BE2C (cell line): ENCODE measurements at places on chromosomes 6 and 20.

DNA sequence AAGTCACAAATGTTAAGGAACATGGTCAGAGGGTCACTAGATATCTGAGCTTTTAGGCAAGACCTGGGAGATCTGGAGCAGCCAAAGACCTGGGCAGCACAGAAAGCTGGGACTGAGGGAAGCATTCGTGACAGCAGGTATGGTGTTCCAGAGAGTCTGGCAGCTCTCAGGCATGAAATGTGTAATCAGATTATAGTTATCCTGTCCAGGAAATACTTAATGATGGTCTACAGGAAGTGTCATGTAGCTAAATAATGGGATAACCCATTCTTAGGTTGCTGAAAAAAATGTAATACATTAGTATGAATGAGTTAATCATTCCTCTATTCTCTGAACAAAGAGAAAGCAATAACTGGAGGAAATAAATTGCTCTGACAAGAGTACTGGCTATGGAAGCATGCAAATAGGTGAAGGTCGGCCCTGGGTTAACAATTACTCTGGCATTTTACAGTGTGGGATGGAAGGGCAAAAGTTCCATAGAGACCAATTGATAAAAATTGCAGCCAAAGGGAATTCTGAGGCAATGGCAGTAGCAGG, 740.5 kb downstream of the CBLN4 start:
- peak; percentile 13 for DNase-seq

DNA sequence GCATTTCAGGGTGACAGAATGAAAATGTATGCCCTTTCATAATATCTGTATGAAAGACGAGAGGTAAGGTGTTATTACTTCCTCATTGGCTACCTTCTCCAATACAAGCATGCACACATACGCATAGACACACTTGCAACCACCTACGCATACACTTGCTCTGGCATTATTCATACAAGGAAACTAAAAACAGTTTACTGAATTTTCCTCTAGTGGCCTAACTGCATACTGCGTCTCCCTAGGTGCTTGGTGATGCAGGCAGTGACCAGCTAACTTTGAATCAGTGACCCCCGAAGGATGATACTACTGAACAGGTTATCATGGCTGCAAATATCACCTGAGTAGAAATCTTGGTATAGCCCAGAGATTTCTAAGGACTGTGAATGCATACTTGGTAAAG, 593.1 kb downstream of the PKHD1 start:
- DNase-seq = no peak

DNA sequence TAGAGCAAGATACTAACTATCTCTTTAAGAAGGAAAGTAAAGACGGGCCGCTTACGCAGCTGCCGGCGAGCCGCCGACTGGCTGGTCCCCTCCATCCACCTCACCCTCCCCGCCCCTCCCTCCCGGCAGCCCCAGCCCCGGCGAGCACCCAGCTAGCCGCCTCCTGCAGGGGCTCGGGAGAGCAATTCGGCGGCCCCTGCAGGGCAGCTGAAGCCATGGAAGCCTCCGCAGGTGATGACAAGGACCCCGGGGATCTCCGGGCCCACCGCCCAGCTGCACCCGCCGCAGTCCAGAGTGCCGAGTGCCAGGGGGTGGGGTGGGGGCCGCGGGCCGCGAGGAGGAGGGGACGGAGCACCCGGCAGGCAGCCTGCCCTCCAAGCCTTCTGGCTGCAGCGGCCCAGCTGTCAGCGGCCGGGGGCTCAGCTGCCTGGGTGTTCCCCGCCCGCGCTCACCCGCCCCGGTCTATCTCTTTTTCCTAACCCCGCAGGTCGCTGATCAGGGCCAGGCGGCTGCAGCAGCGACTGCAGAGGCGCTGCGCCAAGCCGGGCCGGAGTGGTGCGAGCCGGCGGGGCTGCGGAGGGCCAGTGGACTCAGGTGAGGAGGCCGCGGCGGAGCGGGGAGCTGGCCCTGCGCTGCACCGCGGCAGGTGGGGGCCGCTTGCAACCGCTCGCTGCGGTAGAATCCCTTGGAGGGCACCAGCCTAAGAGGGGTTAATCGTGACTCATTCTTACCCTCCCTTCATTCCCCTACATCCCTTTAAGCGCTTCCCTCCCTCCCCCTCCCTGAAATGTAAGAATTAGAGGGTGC, at the start of gene SNPH:
Gene SNPH, plus strand, starts transcription at position 128 of the 807 bp plus-strand sequence. CDS start 29,946 bp downstream, outside the sequence.
- peak; percentile 25 for DNase-seq

GRCh38 chr6:163170294-163170883, 244.1 kb upstream of the QKI start:
- DNase-seq = peak; percentile 38

DNA sequence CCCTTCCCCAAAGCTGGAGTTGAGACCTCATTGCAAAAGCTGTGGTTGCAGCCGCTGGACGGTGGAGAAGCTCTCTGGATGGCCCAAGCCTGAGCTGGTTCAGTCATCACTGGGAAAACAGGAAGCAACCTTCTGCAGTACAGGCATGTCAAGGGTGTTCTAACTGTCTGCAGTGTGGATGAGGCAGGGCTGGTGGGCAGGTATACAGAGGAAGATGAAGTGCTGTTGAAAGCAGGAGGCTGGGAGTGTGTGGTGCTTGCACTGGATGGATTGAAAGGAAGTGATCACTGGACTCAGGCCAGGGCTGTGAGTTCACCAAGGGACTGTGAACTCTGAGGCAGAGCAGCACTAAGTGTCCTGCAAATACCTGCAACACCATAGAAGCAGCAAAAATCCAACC, 89.0 kb upstream of the NOX3 start:
- DNase-seq = no peak

DNA sequence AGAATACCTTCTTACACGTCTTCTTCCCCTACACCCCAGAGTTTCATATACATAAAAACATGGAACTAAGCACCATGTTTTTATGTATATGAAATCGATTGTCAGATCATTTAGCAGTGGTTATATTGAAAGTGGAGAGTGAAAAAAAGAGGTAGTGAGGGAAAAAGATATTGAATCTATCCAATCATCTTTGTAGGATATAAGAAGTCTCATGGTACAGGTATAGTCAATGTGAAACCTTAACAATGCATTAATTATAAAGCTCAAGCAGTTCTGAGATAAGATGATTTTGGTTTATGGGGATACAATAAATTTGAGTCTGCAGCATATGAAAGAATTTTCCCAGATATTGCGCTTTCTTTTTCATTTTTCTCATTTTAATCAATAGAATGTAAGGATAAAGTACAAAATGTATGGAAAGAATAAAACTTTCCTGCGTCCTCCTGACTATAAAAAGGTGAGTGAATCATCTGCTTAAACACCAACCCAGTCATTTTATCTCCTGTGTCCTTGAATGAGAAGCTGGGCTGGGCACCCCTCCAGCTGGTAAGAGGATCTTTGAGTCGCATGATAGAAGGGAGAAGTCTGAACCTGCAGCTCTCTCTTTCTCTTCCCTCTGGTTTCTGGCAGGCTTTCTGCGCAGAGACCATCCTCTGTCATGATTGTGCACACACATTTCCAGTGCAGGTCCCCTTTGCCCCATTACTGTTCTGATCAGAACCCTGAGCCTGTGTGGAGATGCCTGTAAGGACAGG, 28.1 kb upstream of the AKIRIN2 start:
- DNase-seq = no peak

DNA sequence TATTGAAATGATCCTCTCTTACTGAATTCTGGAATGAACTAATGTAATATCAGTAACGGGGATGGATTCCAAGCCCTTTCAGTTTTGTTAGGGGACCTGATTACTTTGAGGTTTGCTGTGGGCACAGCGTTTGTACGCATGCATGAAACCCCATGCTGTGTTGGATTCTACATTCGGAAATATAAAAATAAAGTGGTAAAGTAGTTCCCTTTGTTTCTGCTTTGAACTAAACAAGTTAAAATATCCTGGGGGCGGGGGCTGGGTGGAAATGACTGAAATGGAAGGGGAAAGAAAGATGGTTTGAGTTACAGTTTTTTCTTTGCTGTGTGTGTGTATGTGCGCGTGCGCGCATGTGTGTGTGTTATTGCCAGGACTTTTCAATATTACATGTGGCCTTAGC, 196.5 kb upstream of the OPRM1 start:
- DNase-seq = no peak

DNA sequence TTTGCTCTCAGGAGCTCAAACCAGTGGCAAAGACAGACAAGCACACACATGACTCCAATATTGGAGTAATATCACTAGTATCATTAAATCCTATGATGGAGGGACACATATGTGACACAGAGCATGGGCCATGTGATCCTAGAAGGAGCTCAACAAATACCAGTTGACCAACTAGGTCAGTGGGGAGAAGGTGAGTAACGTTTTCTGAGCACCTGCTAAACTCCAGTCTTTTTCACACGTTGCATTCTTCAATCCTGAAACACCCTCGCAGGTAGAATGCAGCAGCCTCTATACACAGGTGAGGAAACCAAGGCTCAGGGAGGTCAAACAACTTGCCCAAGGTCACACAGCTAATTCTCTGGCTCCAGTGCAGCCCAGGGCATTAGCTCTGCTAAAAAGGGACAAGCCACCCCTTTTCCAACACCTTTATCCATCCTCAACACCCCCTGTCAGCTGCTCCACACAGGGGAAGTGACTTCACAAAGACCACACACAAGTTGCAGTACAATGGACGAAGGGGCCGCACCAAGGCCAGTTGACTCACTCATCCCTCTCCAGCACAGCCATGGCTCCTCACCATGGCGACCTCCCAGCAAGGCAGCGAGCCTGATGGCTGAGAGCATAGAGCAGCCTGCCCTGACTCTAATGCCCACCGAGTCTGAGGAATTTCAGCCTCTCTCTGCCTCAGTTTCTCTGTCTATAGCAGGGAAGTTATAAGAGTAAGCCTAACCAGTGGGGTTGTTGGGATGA, 4.4 kb downstream of the CAPN11 start:
- DNase-seq = no peak

GRCh38 chr20:31684153-31685015, 38.3 kb downstream of the BCL2L1 start:
- no peak for DNase-seq

GRCh38 chr6:144286503-144287393, 1.6 kb downstream of the UTRN start:
- no peak for DNase-seq

DNA sequence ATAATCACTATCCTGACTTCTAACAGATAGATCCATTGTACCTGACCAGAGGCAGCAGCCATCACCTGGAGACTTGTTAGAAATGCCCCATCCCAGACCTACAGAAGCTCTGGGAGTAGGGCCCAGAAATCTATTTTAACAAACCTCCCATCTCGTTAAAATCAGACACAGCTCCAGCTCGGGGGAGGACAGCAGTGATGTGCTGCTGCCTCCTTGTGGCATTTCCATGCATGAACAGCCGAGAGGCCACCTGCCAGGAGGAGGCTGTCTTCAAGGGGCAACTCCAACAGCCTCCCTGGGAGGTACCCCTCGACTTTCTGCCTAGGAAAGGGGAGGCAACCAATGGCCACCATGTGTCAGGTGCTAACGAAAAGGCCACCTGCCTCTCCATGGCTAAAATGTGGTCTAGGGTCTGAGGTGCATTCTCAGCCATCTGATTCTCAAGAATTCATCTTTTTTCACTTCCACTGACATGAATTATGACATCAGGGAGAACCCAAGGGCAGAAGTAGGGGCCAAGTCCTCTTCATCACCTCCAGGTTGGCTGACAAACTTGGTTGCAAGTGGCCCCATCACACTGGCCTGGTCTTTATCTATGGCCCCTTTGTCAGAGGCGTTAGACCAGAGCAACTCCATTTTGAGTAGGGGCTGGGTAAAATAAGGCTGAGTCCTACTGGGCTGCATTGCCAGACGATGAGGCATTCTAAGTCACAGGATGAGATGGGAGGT, 12.2 kb upstream of the KCNK15 start:
- DNase-seq = peak; percentile 71

DNA sequence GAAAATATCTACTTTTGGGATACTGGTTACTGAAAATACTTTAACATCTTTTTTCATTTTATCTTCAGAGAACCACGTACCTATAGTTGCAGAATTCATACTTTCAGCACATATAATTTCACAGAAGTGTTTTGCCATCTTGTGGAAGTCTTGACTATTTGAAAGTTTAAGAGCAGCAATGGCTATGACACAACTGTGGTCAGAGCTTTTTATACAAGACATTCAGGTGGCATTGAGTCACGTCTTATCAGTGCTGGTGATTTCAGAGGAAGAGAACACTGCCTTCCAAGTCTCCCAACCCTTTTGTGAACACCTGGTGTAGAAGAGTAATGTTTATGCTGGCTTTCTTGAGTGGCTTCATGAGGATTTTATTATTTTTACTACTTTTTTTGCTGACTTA, 171.6 kb downstream of the ARID1B start:
- no peak for DNase-seq

- no peak for DNase-seq
Observed at GRCh38 chr6:22726966-22727365, 157.6 kb downstream of the HDGFL1 start.

- no peak for DNase-seq
Observed at GRCh38 chr6:84193114-84193708, 34.2 kb downstream of the CEP162 start.

GRCh38 chr6:45479834-45480751, 102.4 kb upstream of the SUPT3H start:
- no peak for DNase-seq

GRCh38 chr20:2946988-2947961, 74.0 kb downstream of the PTPRA start:
- no peak for DNase-seq

- DNase-seq = no peak
Observed at GRCh38 chr6:25192590-25193459, 86.3 kb upstream of the CARMIL1 start.

GRCh38 chr6:8352335-8352965, 82.9 kb downstream of the SLC35B3 start:
- no peak for DNase-seq

- DNase-seq = no peak
Observed at GRCh38 chr6:7901056-7901455, 9.5 kb downstream of the TXNDC5 start.

- peak; percentile 26 for DNase-seq
Observed at GRCh38 chr20:25178563-25179438, 16.7 kb upstream of the ENTPD6 start.

DNA sequence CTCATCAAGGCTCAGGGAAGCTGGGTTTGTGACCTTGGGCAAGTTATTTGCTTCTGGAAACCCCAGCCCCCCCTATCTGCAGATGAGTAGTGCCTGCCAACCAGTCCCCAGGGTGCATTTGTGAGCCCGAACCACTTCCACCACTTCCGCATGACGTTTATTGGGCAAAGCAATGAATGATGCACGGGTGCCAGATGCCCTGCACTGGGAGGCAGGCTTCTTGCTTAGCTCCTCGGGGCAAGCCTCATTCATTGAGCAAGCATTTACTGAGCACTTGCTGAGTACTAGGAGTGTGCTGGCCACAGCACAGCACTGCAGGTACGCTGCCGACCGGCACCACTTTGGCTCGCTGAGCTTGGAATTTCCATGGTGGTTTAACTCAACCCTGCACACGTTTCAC, 60.2 kb downstream of the GNAS-AS1 start:
- peak; percentile 49 for DNase-seq

DNA sequence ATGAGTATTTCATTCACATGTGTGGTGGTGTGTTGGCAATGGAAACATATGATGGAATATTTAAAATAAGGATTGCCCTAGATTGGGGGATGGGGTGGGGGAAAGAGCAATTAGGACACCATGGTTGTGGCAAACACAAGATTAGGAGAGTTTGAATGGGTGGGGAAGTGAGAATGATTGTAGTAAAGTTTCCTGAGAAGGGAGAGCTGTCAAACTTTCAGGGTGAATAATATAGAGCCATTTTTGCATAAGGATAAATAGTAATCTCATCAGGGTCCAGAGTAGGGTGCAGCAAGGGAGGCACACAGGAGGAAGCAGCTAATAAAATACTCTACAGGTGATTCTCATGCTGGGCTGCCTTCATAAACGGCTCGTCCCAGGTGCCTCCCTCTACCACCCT, 294.9 kb upstream of the MARCKS start:
- DNase-seq = no peak
